ENCODE measurements at places on chromosomes 2 and 18.

GRCh38 chr2:156590085-156590739 lies 154.0 kb downstream of the GPD2 start:
- DNase-seq = peak; percentile 4

GRCh38 chr2:43576981-43577892 lies 18.6 kb downstream of the THADA start:
- peak; percentile 7 for DNase-seq

GRCh38 chr2:158325031-158325781 lies 131.3 kb downstream of the CCDC148 start:
- DNase-seq = no peak

GRCh38 chr18:74241426-74241825 lies 50.3 kb downstream of the CYB5A start:
- DNase-seq = no peak

- DNase-seq = no peak
Measured at GRCh38 chr18:78782951-78783563, 196.6 kb upstream of the SALL3 start.

GRCh38 chr2:178043266-178043665 lies 29.3 kb downstream of the PDE11A start:
- DNase-seq = peak; percentile 89

DNA sequence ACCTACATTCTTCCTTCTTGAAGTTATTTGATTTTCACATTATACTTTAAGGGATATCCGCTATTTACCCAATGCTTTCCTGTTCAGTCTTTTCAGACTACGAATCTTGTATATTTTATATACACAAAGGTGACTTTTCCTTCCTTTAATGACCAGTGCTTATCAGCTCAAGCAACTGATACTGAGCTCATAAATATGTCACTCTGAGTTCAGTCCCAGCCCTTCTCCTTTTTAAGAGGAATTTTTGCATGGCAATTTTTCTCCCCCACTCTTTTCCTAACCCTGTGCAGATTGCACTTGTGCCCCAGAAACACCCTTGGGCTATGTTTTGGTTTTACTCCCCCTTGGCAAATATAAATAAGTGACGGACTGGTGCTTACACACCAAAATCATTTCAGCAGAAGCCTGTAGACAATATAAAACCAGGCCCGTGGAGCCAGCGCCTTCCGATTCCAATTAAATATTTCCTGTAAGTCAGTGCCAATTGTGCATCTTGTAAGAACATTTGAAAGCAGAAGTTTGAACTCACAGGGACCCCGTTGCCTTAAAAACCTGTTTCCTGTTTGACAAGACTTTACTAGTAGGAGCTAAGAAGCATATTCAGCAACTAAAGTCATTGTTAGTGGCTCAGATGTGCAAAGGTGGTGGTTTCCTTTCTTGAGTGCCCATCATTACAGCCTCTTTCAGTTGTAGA lies 66.3 kb upstream of the GATA6 start:
- no peak for DNase-seq

DNA sequence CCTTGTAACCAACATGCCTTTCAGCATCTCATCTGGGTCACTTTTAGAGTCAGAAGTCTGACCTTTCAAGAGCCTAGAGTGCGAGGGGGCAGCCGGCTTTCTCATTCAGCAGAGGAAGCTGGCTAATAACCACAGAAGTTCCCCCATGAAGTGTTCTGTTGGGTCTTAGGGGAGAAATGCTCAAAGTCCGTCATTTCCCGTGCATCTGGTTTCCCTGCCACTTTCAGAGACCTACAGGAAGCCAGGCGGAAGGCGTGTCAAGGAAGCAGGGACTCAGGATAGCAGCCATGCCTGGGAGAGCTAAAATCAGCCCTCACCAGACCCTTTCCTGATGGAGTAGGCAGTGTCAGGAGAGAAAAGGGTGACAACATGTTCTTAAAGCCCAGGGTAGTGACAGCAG lies 301.8 kb upstream of the ID2 start:
- DNase-seq = no peak

GRCh38 chr2:25184254-25184653 lies 15.9 kb upstream of the POMC start:
- no peak for DNase-seq

- no peak for DNase-seq
Measured at GRCh38 chr2:113777371-113777770, 20.9 kb upstream of the SLC35F5 start.

DNA sequence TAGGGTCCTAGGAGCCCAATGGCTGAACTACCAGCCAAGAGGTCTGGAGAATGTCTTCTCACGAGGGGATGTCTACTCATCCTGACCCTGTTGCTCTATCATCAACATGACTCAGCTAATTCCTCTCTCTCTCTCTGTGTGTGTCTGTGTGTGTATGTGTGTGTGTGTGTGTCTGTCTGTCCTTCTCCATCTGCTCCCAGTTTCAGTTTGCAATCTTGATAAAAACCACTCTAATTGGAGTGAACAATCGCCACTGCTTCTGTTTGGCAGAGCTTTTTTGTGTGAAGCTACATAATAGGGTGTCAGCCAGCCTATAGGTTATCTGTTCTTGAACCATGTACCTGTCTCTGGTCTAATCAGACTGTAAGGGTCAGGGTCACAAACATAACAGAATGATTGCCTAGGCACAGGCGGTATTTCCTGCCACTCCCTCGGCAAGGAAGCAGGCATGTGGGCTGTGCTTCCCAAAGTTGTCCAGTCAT lies 219.8 kb downstream of the SH3BP4 start:
- DNase-seq = no peak

- DNase-seq = no peak
Measured at GRCh38 chr2:85053802-85054201, 79.4 kb upstream of the TCF7L1 start.

GRCh38 chr18:24219561-24220317 lies 80.9 kb downstream of the CABYR start:
- DNase-seq = no peak

- DNase-seq = no peak
Measured at GRCh38 chr2:196167666-196168065, 3.7 kb downstream of the STK17B start.

DNA sequence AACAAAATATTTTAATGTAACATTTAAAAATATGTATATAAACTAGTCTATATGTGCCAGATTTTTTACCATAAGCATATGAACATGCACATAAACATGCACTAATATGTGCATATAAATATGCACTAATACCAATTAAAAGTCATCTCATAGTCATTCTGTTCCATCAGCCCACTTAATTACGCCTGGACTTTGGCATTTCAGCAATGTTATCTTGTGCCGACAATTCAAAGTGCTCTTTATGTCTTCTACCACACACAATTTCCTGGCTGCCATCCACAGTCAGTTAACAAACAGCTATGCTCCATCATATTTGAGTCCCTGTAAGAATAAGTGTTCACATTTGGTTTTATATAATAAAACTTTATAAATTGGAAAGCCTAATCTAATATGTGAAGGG lies 92.6 kb upstream of the TSPYL6 start:
- no peak for DNase-seq

- DNase-seq = no peak
Measured at GRCh38 chr2:175062787-175063585, 57.8 kb upstream of the CHN1 start.

- DNase-seq = no peak
Measured at GRCh38 chr2:150620855-150621254, 133.4 kb upstream of the RND3 start.

- peak; percentile 29 for DNase-seq
Measured at GRCh38 chr2:176504440-176504839, 235.2 kb downstream of the MTX2 start.

GRCh38 chr2:215728504-215729065 lies 284.8 kb downstream of the MREG start:
- DNase-seq = no peak

DNA sequence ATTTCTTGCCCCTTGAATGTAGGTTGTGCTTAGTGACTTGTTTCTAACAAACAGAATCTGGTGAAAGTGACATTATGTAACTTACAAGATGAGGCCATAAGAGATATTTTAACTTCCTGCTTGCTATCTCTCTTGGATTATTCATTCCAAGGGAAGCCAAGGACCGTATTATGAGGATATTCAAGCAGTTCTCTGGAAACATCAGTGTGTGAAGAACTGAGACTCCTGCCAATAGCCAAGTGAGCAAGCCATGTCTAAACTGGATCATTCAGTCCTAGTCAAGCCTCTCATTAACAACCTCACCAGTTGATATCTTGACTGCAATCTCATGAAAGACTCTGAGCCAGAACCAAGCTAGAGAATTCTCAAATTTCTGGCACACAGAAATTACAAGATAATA lies 765.1 kb upstream of the SLC8A1 start:
- DNase-seq = no peak

- no peak for DNase-seq
Measured at GRCh38 chr2:241629762-241630435, 7.1 kb downstream of the THAP4 start.

- no peak for DNase-seq
Measured at GRCh38 chr2:69975853-69976462, 14.5 kb upstream of the ASPRV1 start.

GRCh38 chr2:182798736-182799135 lies 67.7 kb downstream of the FRZB start:
- no peak for DNase-seq

- no peak for DNase-seq
Measured at GRCh38 chr2:174343623-174344455, 9.1 kb downstream of the SP9 start.

DNA sequence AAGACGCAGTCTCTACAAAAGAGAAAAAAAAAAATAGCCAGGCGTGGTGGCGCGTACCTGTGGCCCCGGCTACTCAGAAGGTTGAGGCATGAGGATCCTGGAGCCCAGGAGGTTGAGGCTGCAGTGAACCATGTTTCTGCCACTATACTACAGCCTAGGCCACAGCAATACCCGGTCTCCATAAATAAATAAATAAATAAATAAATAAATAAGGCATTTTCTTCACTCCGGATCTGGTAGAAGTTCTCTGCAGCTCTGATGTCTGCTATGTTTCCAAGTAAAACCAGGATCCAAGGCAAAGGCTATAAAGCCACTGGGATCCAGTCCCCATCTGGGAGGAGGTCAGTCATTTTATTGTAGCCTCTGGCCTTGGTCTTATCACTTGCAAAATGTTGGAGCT lies 15.5 kb downstream of the NFE2L2 start:
- no peak for DNase-seq

GRCh38 chr18:21996351-21996826 lies 173.0 kb upstream of the GATA6 start:
- no peak for DNase-seq

DNA sequence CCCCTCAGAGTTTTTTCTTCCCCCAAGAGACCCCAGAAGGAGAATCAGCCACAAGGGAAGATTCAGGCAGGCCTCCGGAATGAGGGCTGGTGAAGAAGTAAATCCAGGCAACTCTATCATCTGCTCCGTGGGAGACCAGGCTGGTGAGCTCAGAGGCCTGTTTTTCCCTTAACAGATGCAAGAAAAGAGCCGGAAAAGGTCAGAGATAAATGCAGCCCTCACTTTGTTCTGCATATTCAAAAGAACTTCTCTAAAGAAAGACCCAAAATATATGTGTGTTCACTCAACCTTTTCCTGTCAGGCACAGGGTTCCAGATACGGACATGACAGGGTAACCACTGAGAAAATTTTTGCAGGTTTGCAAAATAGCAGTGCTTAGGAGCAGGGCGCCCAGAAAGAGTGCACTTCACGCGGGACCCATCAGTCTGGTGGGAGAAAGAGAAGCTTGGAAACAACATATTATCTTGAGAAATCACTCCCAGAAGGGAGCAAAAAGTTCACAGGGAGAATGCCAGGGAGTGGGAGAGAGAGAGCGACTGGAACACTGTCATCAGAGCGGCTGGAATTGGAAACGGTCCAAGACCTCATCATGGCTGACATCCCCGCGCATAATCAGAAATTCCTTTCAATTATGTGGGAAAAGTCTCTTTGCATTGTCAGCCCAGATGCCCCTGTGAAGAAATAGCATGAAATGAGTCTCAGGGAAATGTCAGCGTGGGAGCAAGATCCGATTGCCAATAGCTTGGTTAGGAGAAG lies 244.8 kb upstream of the SLC14A2 start:
- no peak for DNase-seq
